ENCODE measurements at places on chromosomes 5 and 9. TPM values are rescaled to one million over a fixed set of nuclear protein-coding genes. Genes with fewer than 3 reads are reported as not detected.

DNA sequence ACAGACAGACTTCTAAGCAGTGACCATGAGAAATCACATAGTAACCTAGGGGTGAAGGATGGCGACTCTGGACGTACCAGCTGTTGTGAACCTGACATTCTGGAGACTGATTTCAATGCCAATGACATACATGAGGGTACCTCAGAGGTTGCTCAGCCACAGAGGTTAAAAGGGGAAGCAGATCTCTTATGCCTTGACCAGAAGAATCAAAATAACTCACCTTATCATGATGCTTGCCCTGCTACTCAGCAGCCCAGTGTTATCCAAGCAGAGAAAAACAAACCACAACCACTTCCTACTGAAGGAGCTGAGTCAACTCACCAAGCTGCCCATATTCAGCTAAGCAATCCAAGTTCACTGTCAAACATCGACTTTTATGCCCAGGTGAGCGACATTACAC lies 38.0 kb upstream of the CCDC152 start:
- DNase-seq: no peak

- DNase-seq: peak; percentile 77
Measured at GRCh38 chr5:174514983-174515394, 209.4 kb upstream of the MSX2 start.

DNA sequence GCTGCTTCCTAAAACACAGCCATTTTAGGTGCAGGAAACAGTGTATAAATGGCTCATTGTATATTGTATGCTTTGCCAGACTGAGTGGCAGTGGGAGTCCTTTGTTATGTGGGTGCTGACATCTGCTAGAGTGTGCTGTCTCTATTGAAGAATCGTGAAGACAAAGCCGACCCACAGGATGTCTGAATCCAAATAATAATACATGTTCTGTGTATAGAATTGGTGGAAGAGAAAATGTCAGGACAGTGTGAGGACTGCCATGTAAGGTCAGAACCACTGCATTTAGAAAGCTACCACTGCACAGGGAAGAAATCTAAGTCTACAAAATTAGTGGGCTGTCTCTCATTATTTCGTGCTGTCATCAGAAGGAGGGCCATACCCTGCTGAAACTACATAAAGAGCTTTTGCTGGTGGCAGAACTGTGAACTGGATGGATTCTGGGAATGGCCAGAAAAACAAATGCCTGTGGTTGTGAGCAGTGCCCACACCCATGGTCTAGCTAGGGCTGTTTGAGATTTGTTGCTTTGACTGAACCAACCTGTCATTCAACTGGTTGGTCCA lies 2.5 kb downstream of the IL7R start:
- no peak for DNase-seq

- no peak for DNase-seq
Measured at GRCh38 chr9:107734256-107735013, 244.9 kb upstream of the KLF4 start.

DNA sequence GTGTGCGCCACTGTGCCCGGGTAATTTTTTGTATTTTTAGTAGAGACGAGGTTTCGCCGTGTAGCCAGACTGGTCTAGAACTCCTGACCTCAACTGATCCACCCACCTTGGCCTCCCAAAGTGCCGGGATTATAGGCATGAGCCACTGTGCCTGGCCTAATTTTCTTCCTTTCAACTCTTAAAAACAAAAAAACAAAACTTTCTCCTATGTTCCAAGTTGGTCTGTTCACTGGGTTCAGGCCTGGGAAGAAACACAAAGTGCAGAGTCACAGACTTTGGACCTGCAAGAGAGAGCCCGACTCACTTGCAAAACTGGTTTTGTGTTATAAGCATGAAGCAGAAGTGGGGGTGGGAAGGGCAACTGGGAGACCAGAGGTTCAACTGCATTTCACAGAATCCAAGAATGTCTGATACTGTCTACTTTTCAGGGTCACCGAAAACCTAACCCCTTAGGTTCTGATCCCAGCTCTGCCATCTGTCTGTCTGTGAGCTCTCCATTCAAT lies 5.2 kb upstream of the HDHD3 start:
- no peak for DNase-seq

GRCh38 chr5:122169350-122170103 lies 40.2 kb downstream of the ZNF474 start:
- no peak for DNase-seq

The WASHC1 gene
- total RNA-seq: 12.4 TPM

GRCh38 chr5:56054666-56055065 lies 59.9 kb upstream of the IL6ST start:
- DNase-seq: no peak

The CLIC3 gene
- 1.6 TPM for total RNA-seq

- no peak for DNase-seq
Measured at GRCh38 chr9:94982211-94982610, 255.7 kb downstream of the AOPEP start.

GRCh38 chr5:31844622-31845345 lies 205.9 kb downstream of the PDZD2 start:
- DNase-seq: no peak

DNA sequence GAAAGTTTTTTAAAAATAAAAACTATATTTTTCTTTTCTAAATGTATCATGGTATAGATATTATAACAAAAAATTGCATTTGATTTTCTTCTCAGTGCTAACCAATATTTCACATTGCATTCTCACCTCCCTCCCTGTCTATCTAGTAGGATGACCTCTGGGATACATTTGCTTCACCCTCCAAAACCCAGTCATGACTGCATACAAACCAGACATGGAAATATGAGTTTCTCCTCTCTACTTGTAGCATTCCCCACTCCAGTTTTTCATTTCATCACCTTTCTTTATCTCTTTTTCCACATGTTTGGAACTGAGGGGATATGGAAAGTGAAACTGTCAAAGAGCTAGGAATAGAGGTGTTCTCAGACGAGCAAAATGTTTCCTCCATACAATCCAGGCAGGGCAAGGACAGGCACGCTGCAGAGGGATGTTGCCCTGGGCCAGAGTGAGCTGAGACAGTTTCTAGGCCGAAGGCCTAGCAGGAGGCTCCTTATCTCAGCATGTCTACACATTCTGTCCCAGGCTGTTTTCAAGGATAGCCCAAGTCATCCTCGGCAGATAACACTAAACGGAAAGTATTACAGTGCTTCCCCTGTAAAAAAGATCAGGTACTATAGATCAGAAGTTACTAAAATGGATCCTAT lies 46.7 kb downstream of the MEF2C start:
- no peak for DNase-seq

The NCS1 gene
- 11.9 TPM for total RNA-seq

GRCh38 chr5:31119938-31120641 lies 73.4 kb upstream of the CDH6 start:
- DNase-seq: no peak

DNA sequence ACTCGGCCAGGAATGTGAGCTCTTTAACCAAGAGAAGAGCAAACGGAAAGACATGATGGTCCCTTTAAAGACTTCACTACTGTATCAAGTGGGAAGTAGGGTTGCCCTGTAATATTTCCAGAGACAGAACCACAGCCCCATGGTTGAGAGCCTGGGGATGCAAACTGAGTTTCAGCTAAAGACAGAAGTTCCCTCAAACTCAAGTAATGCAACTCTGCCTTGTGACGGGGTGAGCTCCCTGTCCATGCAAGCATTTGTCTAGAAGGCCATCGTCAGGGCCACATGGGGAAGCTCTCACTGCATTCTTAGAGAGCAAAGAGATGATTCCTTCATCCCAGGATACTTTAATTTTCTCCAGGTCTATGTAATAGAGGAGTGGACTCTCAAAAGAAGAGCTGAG lies 82.8 kb downstream of the INSYN2B start:
- no peak for DNase-seq

GRCh38 chr5:34526682-34527305 lies 129.3 kb upstream of the RAI14 start:
- no peak for DNase-seq

The DMRT2 gene
- 3.6 TPM for total RNA-seq

The TMEM171 gene
- total RNA-seq: not detected

- no peak for DNase-seq
Measured at GRCh38 chr9:34443976-34444375, 14.4 kb downstream of the FAM219A start.

DNA sequence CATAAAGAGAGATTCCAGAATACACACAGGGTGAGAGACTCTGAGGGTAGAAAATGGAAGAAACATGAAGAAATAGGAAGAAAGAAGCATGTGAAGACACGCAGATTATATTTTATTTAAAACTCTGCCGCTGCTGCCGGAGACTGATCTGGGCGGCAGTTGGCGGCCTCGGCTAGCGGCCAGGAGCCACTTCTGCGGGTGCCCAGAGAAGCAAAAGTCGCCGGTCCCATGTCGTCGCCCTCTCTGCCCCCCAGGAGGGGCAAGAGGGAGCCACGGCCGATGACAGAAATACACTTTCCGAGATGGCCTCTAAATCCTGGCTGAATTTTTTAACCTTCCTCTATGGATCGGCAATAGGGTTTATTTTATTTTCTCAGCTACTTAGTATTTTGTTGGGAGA lies 40.9 kb downstream of the ANKRD55 start:
- no peak for DNase-seq

The SGTB gene
- total RNA-seq: 13.0 TPM

GRCh38 chr5:179139111-179139935 lies 79.2 kb downstream of the ZNF354C start:
- DNase-seq: no peak

The IL3 gene
- total RNA-seq: not detected

GRCh38 chr5:126954981-126955380 lies 75.4 kb downstream of the MARCHF3 start:
- DNase-seq: no peak

DNA sequence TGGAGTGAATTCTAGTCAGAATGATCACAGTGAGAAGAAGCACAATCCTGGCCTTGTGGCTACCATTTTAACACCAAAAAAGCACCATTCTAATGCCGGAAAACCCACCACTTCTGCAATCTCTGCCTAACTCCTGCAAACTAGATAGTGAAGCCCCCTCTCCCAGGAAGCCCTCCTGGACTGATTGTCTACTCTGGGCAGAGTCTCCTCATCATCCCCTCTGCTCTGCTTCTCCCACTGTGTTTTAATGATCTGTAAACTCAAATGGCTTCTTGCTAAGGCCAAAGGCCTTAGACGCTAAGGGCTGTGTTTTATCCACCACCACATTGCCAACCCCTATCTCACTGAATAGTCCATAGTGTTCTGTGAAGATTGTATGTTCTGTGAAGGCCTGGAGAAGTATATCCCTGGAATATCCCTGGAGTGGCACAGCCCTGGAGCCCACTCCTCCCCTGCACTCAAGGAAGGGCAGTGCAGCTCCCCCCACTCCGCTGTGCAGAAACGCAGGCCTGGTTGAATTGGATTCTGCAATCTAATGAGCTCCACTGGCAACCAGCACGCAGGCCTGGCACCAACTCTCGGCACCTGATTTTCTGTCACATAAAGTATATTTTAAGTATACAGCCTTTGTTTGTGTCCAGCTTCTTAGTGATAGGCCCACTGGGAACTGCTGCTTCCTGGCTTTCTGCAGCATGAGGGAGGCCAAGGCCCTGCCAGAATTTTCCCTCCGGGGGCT lies 126.3 kb downstream of the ATPSCKMT start:
- no peak for DNase-seq

- peak; percentile 72 for DNase-seq
Measured at GRCh38 chr5:139964994-139965565, 78.0 kb downstream of the NRG2 start.

The DIPK1B gene
- total RNA-seq: 3.9 TPM

DNA sequence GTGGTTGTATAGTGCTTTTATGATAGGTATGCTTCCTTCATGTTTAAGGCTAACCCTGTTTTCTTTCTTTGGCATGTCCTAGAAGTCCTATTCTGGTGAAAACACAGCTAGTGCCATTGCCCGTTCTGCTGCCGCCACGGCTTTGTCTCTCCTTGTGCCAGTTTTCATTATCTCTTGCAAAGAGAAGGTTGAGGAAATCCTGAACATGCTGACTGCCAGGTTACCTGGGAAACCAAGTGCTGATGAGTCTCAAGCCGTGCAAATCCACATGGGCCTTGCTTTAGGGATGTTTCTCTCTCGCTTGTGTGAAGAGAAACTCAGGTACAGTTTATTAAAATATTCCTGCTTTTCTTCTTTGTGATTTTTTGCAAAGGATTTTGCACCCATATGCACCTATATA lies 102.2 kb downstream of the HACD4 start:
- DNase-seq: no peak

GRCh38 chr9:98085944-98086343 lies 29.4 kb downstream of the NANS start:
- no peak for DNase-seq

The PCDHA1 gene
- not detected for total RNA-seq

DNA sequence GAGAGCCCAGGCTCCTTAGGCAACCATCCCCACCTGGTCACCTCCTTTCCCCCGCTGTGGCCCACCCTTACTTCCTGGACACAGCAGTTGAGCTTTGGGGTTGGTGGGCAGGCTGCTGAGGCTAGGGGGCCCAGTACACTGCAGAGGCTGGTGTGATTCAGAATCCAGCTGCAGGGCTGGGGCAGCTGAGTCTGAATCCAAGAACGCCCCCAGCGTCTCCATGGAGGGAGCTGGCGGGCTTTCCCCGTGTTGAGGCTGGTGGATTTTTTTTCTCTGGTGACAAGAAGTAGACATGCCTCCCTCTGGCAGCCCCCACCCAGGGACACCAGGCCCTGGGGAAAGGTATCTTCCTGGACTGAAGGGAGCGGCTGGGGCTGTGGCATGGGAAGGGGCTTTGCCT lies 104.8 kb downstream of the RXRA start:
- no peak for DNase-seq

GRCh38 chr9:80937645-80938044 lies 751.7 kb downstream of the TLE1 start:
- no peak for DNase-seq

GRCh38 chr5:141475625-141476131 lies at the start of gene PCDHGC3:
TSS of gene PCDHGC3 (plus strand) at chr5:141475966. CDS start at chr5:141476117, 151 bp downstream.
- DNase-seq: peak; percentile 94
